ENCODE measurements at places on chromosomes 7 and 10.

DNA sequence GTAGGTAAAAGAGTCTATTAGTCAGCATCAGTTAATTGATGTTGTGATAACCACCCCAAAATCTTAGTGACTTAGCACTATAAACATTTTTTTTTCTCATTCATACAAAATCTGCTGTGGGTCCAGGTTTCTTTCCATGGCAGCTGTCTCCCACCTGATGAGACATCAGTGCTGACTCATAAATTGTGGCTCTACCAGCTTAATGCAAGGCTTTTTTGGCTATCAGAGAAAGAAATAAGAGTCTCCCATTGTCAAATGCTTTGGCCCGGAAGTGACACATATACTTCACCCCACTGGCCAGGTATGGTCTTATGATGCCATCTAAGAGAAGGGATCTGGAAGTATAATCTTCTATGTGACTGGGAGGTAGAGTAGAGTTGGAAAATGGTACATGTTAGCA, 14.5 kb downstream of the DNAJB9 start:
- H3K4me3 ChIP-seq, result no peak overlapping the region
- peaks cover 7% of the 10 kb centered on the region for H3K36me3 ChIP-seq
- H3K27ac ChIP-seq, result no peak overlapping the region
- no peak for DNase-seq

GRCh38 chr10:101771380-101771779, 4.5 kb downstream of the FGF8 start:
- peaks cover 5% of the 10 kb centered on the region for H3K4me1 ChIP-seq
- peaks cover 95% of the 10 kb centered on the region for H3K27me3 ChIP-seq
- no peak overlapping the region for H3K27ac ChIP-seq
- H3K4me3 ChIP-seq, result no peak overlapping the region
- no peaks in the 10 kb centered on the region for H3K36me3 ChIP-seq

DNA sequence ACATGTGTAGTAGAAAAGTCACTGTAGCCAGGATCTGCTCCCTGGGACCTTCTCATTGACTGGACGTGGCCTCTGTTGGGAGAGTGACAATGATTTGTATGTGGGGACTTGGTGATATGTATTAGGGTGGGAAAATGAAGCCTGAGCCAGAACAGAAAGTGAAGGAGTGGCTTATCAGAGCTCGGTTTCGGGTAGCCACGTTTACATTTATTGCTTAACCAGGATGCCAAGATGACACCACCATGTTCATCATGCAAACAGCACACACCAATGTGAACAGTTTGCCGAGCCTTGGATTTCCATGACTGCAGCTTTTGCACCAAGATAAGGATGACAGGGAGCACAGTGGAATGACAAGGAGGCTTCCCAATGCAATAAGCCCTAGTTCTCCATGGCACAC, 112.8 kb upstream of the STK17A start:
- H3K4me3 ChIP-seq, result no peak overlapping the region
- H3K4me1 ChIP-seq, result no peaks in the 10 kb centered on the region
- no peak overlapping the region for H3K27ac ChIP-seq

GRCh38 chr7:115728518-115728917, 302.0 kb downstream of the TFEC start:
- H3K27me3 ChIP-seq, result no peaks in the 10 kb centered on the region
- DNase-seq, result no peak
- no peak overlapping the region for H3K27ac ChIP-seq
- no peaks in the 10 kb centered on the region for H3K36me3 ChIP-seq
- no peaks in the 10 kb centered on the region for H3K4me1 ChIP-seq
- H3K4me3 ChIP-seq, result no peak overlapping the region

DNA sequence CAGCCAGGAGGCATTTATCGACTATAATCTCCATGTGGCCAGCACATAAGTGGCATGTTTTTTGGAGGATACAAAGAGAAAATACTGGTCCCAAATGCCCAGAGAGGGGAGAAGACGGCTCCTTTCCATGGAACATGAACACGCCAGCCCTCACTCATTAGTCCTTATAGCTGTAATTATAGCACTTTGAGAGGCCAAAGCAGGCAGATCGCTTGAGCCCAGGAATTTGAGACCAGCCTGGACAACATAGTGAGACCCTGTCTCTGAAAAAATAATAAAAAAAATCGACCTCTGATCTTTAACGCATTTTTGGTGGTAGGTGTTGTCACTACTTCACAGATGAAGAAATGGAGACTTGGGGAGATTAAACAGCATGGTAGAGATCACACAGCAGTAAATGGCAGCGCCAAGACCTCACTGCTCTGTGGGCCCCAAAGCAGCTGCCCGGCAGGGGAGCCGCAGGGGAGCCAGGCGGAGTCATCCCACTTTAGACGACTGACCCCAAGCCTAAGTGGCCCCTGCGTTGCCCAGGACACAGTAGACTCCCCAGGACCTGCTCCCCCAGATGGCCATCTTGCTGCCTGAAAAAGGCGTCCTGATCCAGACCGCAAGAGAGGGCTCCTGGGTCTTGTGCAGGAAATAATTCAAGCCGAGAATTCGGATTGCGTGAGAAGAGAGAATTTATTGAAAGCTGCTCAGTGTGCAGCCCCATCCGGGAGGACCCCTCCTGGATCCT, 21.2 kb upstream of the PRKAG2 start:
- no peaks in the 10 kb centered on the region for H3K36me3 ChIP-seq
- H3K27ac ChIP-seq, result no peak overlapping the region
- no peak for DNase-seq
- H3K4me3 ChIP-seq, result no peak overlapping the region

DNA sequence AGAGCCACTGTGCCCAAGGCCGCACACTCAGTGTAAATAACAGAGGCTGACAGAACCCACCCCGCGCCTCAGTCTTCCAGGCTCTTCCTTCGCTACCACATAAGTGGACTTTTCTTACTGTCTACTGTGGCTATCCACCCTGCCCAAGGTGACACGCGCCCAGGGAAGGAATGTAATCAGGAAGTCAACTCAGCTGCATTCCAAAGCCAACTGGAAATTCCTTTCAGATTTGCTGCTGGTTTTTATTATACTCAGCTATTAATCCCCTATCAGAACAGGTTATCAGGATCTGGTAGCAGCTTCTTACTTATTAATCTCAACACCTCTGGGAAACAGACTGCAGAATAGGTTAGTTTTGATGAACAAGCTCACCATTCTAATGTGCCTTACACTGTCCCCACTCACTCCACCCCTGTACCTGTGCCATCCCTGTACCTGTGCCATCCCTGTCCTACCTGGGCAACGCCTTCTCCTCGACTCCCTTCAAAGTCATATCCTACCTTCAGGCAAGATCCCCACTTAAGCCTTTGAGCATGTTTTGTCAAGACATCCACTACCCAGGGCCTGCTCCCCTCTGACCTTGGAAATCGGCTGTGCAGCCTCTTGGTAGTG, 90.7 kb downstream of the NHLRC2 start:
- peaks cover 10% of the 10 kb centered on the region for H3K4me1 ChIP-seq
- H3K27me3 ChIP-seq, result no peaks in the 10 kb centered on the region
- H3K36me3 ChIP-seq, result no peaks in the 10 kb centered on the region
- DNase-seq, result no peak
- H3K4me3 ChIP-seq, result no peak overlapping the region

DNA sequence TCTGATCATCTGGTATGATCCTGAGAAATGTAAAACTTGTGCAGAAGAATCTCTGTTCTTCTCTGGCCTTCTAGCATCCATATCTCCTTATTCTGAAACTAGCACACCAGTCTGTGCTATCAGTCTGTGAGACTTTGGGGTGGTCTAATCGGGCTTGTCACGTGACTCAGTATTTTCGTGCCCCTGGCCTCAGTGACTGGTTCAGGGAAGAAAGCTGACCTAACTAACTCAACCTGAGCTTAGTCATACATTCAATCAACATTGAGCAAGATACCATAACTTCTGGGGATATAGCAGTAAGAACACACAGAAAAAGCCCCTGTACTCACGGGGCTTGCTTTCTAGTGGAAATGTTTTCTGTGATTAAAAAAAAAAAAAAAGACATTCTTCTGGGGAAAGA, 109.3 kb downstream of the DKK1 start:
- no peak overlapping the region for H3K4me3 ChIP-seq
- H3K27ac ChIP-seq, result no peak overlapping the region
- no peaks in the 10 kb centered on the region for H3K4me1 ChIP-seq
- no peak for DNase-seq
- H3K36me3 ChIP-seq, result no peaks in the 10 kb centered on the region

DNA sequence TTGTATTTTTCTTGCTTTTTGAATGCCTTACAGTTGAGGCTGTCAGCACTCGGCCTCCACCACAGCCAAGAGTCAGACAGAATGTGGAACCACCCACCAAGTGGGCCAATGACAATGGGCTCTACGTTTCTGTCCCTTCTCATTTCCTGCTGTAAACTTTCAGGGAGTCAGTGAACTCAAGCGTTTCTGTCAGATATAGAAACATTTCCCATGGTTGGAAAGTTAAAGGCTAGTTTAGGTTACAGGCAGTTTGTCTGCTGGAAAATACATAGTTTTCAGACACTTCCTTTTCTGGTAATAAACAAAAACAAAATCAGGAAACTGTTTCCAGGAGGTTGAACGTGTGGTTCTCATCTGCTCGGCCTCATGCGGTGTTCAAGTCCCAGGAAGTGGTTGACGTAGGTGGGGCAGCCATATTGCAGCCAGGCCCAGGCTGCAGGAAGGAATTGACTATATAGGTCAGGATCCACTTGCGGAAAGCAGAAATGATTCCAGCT, 245.1 kb downstream of the CAMK1D start:
- H3K4me3 ChIP-seq, result no peak overlapping the region
- peaks cover 2% of the 10 kb centered on the region for H3K36me3 ChIP-seq
- H3K4me1 ChIP-seq, result peaks cover 98% of the 10 kb centered on the region
- DNase-seq, result peak; percentile 57
- H3K27me3 ChIP-seq, result no peaks in the 10 kb centered on the region

Data from thymus (tissue), 14 donors.